ENCODE measurements at places on chromosomes 2 and 18.
A peak's percentile ranks its signal among the peaks of the same experiment; 100 is the strongest.

GRCh38 chr18:69215161-69215560 lies 185.5 kb upstream of the DOK6 start:
- no peak for DNase-seq

- no peak for DNase-seq
These were observed 70.2 kb upstream of the LYPD1 start for GRCh38 chr2:132740081-132740720.

DNA sequence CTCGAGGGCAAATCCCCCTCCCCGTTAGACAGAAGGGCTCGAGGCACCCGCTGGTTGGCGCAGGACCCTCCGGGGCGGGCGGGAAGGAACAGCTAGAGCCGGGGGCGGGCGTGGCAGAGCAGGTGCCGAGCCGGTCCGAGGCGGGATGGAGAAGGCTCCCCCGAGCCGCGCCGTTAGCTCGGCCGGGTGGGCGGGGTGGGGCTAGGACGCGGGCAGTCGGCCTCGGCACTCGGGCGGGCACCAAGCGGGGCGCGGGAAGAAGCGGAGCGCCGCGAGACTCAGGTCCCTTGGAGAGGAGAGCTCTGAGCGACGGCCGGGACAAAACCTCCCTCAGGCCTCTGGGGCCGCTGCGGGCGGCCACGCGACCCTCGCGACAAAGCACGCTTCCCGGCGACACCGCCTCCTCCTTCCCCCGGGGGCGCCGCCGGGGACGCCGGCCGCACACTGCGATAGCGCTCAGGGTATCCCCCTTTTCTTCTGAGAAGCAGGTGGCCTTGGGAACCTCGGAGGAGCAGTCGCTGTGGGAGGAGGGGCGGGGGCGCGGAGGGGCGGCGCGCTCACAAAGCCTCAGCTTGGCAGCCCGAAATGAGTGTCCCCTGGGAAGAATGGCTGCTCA lies 721 bp downstream of the FHOD3 start:
- peak; percentile 39 for DNase-seq

GRCh38 chr2:118122594-118123281 lies 34.5 kb downstream of the INSIG2 start:
- no peak for DNase-seq

DNA sequence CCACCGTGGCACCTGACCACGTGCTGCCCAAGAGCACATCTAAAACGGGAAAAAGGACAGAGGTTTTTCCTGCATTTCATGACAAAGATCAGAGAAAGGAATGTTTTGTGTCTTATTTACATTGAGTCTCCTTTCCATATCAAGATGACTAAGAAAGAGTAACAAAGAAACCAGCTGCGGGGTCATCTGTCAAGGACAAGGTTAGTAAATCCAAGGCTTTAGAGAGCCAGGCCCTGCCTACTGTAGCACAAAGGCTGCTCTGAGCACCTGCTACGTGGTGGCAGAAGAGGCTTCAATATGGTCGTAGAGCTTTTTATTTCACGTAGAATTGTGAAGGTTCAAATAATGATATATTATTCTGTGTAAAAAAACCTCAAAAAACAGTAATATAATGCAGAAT lies 51.0 kb downstream of the PRELID3A start:
- no peak for DNase-seq

DNA sequence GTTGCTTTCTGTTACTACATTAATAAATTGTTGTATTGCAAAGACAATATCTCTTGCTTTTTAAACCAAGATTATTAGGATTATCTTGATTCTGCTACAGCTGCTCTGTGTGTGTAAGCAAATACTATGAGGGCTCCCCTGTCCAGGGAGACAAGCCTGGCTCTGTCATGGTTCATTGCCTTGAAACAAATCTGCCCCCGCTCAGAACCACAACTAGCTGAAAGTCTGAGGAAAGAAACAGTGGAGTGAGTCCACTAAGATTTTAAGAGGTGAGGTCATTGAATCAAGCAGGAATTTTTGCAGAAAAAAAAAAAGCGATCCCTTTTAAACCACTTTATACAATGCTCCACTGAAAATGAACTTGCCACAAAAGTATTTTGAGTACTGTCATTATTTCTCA lies 30.8 kb upstream of the LRRTM4 start:
- no peak for DNase-seq

DNA sequence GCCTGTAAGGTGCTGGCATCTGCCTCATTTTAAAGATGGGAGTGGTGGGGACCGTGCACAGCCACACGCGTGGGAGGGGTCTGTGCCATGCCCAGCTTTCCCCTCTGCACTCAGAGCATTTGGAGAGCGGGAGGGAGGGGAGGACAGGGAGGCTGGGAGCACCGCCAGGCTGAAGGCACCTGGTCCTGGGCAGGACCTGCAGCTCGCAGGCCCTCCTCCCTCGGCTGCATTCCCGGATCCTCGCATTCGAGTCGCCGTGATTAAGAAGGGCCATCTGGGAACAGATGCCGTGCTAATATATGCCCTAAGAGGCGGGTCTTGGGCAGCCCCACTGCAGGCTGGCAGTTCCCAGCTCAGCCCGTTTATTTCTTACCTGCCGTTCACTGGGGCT lies 84.0 kb downstream of the PTGR3 start:
- no peak for DNase-seq

GRCh38 chr2:121004359-121004758 lies 268.7 kb downstream of the GLI2 start:
- DNase-seq: no peak

DNA sequence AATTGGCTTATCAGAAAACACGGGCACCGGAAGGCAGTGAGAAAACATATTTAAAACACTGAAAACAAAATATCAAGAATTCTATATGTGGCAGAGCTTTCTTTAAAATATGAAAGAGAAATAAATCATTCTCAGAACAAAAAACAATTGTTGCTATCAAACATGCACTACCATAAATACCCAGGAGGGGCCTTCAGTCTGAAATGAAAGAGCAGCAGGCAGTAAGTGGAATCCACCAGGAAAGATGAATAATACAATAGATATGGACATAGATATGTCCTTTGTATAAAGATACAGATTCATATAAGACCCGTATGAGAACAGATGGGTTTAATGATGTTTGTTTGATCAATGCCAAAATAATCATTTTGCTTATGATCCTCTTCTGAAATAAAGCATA lies 142.0 kb downstream of the TMEM18 start:
- DNase-seq: no peak

DNA sequence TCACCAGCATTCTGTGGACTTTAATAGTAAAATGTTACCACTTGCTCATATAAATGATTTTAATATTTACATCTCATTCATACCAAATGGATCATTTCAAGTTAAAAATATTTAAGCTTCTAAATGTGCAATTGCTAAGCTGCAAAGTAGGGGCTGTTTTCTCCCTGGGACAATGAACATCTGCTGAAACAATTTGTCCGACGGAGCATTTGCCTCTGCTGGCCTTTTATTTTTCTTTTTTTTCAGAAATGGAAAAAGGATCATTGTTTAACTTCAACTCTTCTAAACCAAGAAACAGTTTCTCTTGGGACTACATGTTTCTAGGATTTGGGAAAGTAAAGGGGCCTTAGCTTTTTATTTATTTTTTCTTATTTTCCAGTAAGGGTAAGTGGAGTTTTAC lies 43.8 kb upstream of the ITPRID2 start:
- DNase-seq: no peak

GRCh38 chr18:58224425-58224750 lies 180.4 kb downstream of the NEDD4L start:
- no peak for DNase-seq

DNA sequence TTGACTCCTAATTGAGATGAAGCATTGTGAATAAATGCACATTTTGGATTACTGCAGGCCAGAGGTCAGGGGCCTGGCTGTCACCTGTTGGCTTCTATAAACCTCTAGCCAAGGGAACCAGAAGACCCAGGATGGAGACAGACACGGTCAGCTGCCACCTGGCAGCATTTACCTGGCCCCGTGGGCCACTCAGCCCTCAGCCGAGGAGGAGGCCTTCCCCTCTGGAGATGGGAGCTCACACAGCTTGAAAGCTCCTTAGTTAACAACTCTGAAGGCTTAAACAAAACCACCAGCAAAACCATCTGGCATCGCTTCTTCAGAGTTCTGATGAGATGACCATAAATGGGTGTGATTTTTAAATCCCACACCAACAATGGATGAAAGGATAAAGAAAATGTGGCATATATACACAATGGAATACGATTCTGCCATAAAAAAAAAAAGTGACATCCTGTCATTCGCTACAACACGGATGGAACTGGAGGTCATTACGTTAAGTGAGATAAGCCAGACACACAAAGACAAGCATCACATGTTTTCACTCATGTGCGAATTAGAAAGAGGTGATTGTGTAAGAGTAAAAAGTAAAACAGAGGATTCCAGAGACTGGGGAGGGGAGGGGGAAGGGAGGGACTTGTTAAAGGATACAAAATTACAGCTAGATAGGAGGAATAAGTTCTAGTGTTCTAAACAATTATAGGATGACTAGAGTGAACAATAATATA lies 218.4 kb downstream of the TMEM163 start:
- no peak for DNase-seq

GRCh38 chr2:40746191-40746590 lies 294.3 kb upstream of the SLC8A1 start:
- no peak for DNase-seq

GRCh38 chr2:75561566-75562512 lies 1.1 kb upstream of the EVA1A start:
- DNase-seq: no peak

DNA sequence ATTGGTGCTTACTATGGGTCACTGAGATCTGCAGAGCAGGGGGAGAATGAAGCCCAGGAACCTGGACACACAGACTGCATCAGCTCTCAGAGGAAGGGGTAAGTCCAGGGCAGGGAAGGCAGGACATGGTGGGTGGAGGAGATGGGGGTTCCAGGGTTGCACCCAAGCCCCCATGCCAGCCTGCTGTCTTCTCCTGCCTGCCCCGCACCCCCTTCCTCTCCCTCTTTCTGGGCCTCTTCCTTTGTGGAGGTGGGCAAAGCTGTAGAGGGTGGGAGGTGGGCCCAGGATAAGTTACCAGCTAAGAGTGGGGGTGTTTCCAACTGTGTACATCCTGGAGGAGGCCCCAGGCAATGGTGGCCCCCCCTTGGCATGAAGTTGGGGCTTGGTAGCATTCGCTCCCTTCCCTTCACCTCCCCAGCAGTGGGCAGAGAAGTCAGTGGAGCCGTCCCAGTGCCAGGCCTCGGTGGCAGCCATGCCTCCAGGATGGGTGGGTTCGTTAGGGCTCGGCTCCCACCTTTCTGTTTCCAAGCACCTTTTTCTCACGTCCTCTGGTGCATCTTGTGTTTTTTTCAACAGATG lies 132.2 kb downstream of the CLIP4 start:
- no peak for DNase-seq

- DNase-seq: no peak
These were observed 223.5 kb downstream of the PIK3C3 start for GRCh38 chr18:42178376-42179080.

- DNase-seq: no peak
These were observed 32.8 kb downstream of the AOX1 start for GRCh38 chr2:200618590-200619021.

DNA sequence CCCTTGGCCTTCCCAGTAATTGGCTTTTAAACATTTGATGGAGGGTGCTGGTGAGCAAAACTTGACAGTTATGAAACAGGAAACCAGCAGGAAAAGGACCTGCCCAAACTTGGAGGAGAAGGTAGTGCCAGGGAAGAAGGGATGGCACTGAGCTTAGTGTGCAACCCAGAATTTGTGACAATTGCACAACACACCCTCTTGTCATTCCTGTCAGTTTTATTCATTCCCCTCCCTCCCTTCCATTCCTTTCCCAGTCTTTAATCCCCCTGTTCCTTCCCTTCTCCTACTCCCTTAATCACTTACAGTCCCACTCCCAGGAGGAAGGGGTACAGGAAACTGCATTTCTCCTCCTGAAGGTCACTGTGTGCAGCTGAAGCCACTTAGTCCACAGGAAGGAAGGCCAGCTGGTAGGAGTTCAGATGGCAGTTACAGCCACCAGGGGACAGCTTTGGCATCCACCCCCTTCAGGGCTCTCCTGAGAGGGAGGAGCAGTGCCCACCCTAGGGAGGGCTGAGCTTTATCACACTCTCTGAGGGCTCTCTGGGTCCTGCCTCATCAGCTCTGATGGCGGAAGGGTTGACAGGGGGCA lies 24.0 kb upstream of the SIGLEC15 start:
- DNase-seq: no peak

DNA sequence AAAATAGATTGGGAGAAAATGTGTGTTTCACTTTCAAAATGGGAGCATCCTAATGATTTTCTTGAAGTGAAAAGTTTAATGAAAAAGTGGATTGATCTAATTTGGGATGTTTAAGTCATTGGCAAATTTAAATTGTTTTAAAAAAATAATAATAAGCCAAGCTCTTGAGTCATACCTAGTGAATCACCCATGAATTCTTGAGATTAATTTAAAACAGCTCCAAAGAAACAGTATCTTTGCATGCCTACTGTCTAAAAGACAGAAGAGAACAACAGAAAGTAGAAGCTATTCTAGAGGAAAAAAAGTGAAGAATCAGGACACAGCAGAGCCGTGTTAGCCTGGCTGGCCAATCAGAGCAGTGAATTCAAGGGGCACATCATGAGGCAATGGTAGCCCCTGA lies 7.7 kb downstream of the ACVR1C start:
- no peak for DNase-seq

DNA sequence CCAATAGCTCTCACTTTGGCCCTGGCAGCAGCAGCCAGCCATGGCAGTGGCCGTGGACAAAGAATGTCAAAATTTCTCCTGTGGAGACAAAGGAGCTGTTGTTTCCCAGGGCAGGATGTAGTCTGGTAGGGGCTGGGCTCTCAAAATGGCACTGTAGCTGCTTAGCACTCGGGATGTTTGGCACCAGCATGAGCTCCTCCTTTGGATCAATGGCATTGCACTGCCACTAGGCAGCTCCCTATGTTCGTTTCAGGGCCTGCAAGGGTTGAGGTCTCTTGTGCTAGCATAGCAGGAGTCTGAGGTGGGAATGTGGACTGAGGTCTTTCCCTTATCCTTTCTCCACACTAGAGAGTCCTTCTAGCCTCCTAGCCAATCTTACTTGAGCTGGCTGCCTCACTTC lies 948.8 kb upstream of the FAM98A start:
- no peak for DNase-seq

GRCh38 chr18:13366541-13366940 lies 148.0 kb downstream of the LDLRAD4 start:
- no peak for DNase-seq

GRCh38 chr2:17263570-17263968 lies 254.7 kb downstream of the RAD51AP2 start:
- no peak for DNase-seq

- no peak for DNase-seq
These were observed 92.7 kb downstream of the PIK3C3 start for GRCh38 chr18:42047721-42048120.

DNA sequence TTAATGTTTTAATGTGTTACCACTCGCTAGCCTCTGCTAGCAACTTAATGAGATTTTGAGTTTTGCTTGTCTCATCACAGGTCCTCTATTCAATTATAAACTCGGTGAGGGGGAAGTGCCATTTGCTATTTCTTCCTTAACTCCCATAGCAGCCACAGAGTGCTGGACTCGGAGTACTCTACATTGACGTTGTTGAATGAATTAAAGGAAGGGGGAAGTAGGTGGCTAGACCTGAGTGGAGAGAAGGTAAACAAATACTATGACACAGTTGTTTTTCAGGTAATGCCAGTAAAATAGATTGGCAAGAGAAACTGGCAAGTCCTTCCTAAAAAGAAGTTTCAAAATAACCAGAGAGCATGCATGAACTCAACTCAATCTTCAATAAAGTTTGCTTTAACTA lies 339.3 kb downstream of the HRH4 start:
- DNase-seq: no peak
